Cerebellar nuclear complex (tissue), 1 donor: ENCODE measurements at places on chromosomes 5 and 9.

- no peak for DNase-seq
These were observed 176.9 kb downstream of the EBF1 start for GRCh38 chr5:158922816-158923215.

GRCh38 chr9:99130069-99130468 is 25.2 kb downstream of the TGFBR1 start:
- DNase-seq, result no peak

GRCh38 chr9:109568568-109569210 is 70.6 kb upstream of the PTPN3 start:
- DNase-seq, result no peak

- DNase-seq, result no peak
These were observed 33.1 kb upstream of the TLX3 start for GRCh38 chr5:171275841-171276544.

DNA sequence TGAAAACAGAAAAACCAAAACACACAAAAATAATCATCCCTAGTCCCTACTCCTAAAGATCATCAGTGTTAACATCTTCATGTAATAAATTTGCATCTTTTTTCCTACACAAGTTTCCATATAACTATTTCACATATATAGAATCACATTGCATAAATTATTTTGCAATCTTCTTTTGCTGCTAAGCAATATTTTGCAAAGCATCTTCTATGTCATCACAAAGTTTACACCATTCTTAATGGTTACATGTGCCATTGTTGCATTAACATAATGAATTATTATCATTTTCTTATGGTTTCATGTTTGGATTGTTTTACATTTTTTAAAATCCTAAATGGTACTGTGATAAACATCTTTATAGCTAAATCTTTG is 17.8 kb downstream of the SH3TC2 start:
- DNase-seq, result no peak

GRCh38 chr5:132451387-132451786 is 39.2 kb downstream of the IRF1 start:
- no peak for DNase-seq
